ENCODE measurements at places on chromosomes 2 and 18. TPM values are rescaled to one million over a fixed set of nuclear protein-coding genes. Genes with fewer than 3 reads are reported as not detected.
A peak's percentile ranks its signal among the peaks of the same experiment; 100 is the strongest.

DNA sequence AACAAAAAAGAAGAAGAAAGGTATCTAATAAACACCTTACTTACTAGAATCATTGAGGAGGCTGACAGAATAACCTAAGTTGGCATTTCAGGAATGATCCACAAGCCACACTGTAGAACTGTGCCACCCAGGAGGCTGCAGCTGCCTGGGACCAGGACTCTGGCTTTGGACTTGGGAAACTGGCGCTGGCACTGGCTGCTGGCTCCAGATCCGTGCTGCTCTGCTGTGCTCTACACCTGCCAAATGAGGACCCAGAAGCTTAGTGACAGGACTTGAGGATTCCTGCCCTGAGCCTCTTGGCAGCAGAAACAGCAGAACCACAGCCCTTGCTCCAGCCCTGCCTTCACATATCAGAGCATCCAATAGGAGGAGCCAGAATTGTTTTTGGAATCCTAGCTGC lies 113.5 kb downstream of the CABLES1 start:
- DNase-seq, result no peak

GRCh38 chr2:233098618-233099017 lies 38.5 kb downstream of the INPP5D start:
- peak; percentile 10 for DNase-seq

The ZBTB7C gene
- 0.37 TPM for total RNA-seq

The SIX3 gene
- 1.2 TPM for total RNA-seq

Measured in HCT116 (cell line).